ENCODE measurements at places on chromosomes 6 and 20.

DNA sequence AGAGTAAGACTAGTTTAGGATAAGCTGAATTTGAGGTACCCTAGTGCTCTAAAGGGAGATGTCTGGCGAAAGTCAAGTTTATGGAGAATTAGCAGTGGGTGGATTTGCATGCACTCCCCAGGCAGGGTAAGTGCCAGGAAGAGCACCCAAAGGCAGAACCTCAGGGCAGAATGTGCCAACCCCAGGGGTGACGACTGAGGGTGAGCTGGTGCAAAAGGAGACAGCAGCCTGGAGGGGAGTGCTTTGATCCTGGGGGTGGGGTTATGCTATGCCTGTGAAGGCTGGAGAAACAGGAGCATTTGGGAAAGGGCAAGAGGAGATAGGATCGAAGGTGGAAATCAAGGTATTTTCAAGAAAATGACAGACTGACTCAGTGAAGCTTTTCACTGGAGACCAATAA is 208.5 kb upstream of the PDE10A start:
- no peak overlapping the region for H3K27ac ChIP-seq
- no peaks in the 10 kb centered on the region for H3K4me1 ChIP-seq
- H3K36me3 ChIP-seq, result peaks cover 7% of the 10 kb centered on the region
- DNase-seq, result no peak

- no peak for DNase-seq
- no peaks in the 10 kb centered on the region for H3K36me3 ChIP-seq
- H3K4me1 ChIP-seq, result no peaks in the 10 kb centered on the region
- no peaks in the 10 kb centered on the region for H3K27me3 ChIP-seq
- H3K4me3 ChIP-seq, result no peak overlapping the region
Measured at GRCh38 chr6:88441346-88441745, 275.2 kb upstream of the CNR1 start.

GRCh38 chr20:64232794-64233193 is 22.8 kb upstream of the PCMTD2 start:
- peaks cover 5% of the 10 kb centered on the region for H3K4me1 ChIP-seq
- 0 out of 2 replicates have a peak, but pooled peaks cover 4% of the 10 kb centered on the region for H3K36me3 ChIP-seq
- no peak for DNase-seq
- no peak overlapping the region for H3K4me3 ChIP-seq
- H3K27me3 ChIP-seq, result no peaks in the 10 kb centered on the region

DNA sequence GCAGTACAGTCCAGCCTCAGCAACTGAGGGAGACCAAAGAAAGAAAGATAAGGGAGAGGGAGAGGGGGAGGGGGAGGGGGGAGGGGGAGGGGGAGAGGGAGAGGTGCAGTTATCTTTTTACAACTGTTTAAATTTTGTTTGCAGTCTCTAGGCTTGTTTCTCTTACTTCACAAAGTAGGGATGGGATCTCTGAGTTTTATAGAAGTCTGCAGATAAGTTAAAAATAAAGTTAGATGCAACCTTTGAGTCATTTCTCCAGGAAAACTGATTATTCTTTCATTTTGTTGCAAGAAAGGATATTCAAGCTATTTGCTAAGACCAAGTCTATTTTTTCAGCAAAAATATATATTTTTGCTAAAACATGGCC is 487.3 kb downstream of the ADGRB3 start:
- H3K4me1 ChIP-seq, result peaks cover 4% of the 10 kb centered on the region
- H3K27ac ChIP-seq, result no peak overlapping the region
- no peaks in the 10 kb centered on the region for H3K27me3 ChIP-seq
- H3K4me3 ChIP-seq, result no peak overlapping the region
- DNase-seq, result no peak

DNA sequence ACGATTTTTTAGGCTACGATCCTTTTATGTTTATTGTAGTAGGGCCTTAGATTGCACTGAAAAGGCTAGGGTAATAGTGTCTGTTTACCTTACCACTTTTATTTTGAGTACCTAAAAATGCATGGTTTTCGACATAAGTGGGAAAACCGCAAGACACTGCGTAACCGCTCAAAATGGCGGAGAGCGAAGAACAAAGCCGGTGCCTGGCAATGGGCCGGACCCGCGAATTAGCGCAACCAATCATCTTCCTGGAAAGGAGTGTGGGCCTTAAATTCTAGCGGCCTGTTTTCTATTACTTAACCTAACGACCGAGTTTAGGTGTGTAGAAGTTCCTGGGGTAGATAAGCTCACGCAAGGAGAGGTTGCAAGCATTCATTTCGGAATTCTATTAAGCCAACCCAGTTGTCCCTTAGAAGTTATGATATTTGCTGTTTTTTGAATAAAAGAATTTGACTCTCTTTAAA is 118.0 kb downstream of the HFE start:
- no peaks in the 10 kb centered on the region for H3K27me3 ChIP-seq
- H3K4me1 ChIP-seq, result peaks cover 25% of the 10 kb centered on the region
- H3K36me3 ChIP-seq, result peaks cover 4% of the 10 kb centered on the region
- H3K4me3 ChIP-seq, result no peak overlapping the region
